ENCODE measurements at places on chromosomes 7 and 10.

GRCh38 chr7:133412942-133413341 lies 160.1 kb downstream of the EXOC4 start:
- no peak for DNase-seq

DNA sequence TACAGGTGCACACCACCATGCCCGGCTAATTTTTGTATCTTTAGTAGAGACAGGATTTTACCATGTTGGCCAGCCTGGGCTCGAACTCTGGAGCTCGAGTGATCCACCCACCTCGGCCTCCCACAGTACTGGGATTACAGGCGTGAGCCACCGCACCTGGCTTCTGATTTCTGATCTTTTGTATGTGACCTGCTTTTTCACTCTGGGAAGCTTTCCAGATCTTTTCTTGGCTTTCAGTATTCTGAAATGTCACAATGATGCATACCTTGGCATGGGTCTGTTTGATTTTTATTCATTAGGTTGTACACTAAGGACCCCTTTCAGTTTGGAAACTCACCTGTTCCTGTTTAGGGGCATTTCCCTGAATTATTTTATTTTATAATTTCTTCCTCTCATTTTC lies 41.6 kb downstream of the PROSER2 start:
- DNase-seq: no peak

GRCh38 chr10:113980408-113981087 lies 63.1 kb upstream of the ADRB1 start:
- no peak for DNase-seq

- no peak for DNase-seq
Measured at GRCh38 chr10:23474626-23475025, 35.8 kb downstream of the OTUD1 start.

GRCh38 chr10:3914733-3915132 lies 129.7 kb upstream of the KLF6 start:
- DNase-seq: no peak

- no peak for DNase-seq
Measured at GRCh38 chr7:129169686-129170440, 18.6 kb upstream of the SMO start.

- no peak for DNase-seq
Measured at GRCh38 chr10:16933783-16934182, 116.6 kb upstream of the RSU1 start.

DNA sequence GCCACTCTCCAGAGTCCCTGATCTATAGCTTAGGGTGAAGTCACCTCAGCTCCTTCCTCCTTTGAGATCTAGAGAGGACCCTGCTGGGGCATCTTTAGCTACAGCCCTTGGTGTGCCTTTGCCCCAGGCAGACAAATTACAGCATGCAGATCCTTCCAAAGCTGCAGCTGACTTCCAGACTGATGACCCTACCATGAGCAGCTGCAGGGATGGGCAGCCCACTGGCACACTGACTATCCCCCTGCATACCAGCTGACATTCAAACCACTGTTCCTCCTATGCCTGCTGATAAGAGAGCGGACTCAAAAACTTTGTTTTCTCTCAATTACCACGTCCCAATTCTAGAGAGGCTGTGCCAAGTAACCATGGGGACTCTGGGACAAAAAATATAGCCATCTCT lies 70.6 kb downstream of the COL13A1 start:
- DNase-seq: no peak

DNA sequence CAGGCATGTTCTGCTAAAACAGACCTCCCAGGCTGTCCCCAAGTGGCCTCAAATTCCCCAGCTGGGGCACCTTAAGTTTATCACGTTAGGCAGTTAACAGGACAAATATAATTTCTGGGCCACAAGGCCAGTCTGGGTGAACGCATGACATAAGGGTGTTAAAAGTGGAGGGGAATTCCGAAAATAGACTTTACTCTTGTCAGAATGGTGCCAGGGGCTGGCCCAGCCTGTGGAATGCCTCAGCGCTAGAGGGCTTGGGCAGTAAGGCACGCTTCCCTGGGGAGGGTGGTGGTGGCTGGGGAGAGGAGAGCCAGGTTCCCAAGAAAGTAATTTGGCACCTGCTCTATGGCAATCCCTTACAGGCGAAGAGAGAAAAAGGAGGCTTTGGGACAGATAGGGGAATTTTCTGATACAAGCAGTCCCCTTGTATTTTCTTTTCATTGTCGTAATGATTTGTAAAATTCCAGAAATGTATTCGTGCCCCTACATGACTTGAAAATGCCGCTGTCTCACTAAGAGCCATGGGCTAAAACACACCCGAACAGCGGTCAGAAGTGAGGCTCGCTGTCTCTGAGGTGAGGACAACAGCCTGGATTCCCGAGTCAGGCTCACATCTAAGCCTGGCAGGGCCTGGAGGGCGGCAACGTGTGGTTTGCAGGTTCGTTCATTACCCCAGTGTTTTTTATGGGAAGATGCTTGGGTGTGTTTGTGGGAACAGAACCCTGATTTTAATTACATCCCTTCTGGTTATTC lies 463.2 kb upstream of the GALNT17 start:
- no peak for DNase-seq

GRCh38 chr7:30707391-30708357 lies 25.4 kb upstream of the CRHR2 start:
- no peak for DNase-seq

- DNase-seq: no peak
Measured at GRCh38 chr7:123126171-123126570, 73.6 kb downstream of the SLC13A1 start.

DNA sequence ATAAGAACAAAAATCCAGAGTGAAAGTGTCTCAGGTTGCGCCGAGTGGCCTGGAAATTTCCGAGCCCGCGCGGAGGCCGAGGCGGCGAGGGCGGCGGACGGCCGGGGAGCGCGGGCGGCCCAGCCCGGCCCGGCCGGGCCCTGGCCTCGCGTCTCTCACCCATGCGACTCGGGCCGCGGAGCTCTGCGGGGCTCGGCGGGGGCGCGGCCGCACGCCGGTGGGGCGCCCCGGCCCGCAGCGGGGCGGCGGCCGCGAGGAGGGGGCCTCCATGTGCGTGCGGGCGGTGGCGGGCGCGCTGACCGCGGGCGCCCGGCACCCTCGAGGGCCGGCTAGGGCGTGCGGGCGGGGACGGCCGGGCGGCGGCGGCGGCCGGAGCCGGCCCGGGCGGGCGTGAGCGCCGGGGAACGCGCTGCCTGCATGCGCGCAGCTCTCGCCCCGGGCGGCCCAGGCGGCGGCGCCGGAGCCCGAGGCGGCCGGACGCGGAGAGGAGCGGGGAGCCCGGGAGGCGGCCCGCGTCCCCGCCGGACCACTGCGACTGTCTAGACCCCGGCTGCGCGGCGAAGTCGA lies 302 bp upstream of the EN2 start:
- no peak for DNase-seq

GRCh38 chr7:128420773-128421172 lies 11.0 kb upstream of the IMPDH1 start:
- DNase-seq: no peak
